ENCODE measurements at places on chromosomes 2 and 18.

GRCh38 chr2:72511906-72512305, 313.9 kb downstream of the EXOC6B start:
- no peak for DNase-seq

GRCh38 chr2:218285604-218286003, 6.7 kb downstream of the TMBIM1 start:
- DNase-seq: peak; percentile 47

DNA sequence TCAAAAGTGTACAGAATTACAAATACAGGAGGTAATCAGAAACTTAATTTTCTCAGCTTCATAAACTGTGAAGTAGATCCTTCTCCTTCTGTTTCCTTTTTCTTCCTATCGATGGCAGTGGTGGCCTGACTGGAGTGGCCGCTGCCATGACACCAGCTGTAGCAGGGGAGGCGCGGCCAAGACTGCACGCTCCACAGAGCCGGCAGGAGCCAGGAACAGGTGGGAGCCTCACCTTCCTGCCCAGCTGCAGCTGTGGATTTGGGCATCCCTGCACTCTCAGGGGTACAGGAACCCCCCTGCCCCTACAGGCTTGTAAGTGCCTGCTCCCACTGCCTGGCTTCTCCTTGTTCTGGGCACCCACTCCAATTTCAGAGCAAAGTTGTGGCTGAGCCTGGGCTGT, 76.1 kb downstream of the EPB41L3 start:
- DNase-seq: no peak

DNA sequence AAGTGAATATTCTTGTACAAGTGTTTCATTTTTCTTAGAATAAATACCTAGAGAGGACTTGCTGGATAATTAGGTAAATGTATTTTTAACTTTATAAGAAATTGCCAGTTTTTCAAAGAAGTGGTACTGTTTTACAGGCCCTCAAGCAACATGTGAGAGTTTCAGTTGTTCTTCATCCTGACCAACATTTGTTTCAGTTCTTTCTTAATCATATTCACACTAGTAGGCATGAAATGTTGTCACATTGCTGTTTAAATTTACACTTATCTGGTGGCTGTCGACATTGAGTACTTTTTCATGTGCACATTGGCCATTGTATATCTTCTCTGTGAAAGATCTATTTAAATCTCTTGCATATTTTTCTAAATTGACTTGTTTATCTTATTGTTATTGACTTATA, 178.1 kb downstream of the ACOXL start:
- DNase-seq: no peak

GRCh38 chr2:163662141-163662780, 73.5 kb downstream of the FIGN start:
- DNase-seq: no peak
